ENCODE measurements at places on chromosomes 11 and 22.

DNA sequence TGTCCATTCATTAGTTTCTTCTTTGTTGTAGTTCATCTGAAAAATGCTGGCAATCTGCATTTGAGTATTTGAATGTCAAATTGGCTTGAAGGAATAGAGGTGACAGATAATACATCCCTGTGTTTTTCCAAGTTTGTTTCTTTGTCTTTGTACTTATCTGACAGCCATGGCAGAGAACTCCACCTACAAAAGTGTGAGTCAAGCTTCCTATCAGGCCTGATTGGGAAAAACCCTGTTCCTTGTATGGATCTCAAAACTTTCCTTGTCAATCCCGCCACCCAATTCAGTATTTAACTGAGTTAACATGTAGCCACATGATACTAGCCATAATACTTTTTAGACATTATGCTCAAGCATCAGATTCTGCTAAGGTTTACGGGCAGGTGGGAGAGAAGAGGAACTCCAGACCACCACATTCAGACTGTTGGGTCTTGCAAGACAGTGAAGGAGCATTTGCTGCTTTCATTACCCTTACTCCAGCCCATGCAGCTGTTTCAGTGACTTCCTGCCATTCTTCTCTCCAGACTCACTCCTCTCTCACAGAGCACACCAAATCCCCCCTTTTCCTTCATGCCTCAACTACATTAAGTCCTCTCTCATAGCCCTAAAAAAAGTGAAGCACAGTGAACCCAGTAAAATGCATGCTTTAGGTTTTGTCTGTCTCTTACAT, 65.9 kb downstream of the BLID start:
- no peak for DNase-seq

DNA sequence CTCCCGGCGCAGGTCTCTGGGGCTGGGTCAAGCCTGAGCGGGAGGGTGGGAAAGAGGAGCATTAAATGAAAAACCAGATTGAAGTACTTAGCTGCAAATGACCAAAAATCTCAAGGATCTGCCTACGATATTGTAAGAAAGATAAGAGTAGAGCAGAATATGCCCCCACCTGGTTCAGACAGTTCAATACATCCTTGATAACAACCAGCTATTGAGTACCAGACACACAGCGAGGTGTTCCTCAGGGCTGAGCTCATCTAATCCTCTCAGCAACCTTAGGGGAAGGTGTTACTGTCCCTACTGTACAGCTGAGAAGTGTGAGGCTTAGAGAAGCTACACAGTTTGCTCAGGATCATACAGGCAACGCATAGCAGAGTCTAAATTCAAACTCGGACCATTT, 27.4 kb upstream of the HMGXB4 start:
- DNase-seq: no peak

DNA sequence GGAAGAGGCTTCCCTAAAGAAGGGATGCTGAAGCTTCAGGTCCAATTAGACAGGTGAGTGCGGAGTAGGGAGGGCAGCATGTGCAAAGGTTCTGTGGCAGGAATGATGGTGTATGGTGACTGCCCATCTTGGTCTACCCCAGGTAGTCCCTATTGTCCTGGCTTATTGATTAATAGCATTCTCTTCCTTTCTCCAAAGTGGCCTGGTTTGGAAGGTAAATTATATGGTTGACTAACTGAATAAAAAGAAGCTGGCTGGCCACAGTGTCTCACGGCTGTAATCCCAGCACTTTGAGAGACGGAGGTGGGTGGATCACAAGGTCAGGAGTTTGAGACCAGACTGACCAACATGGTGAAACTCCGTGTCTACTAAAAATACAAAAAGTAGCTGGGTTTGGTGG, 230.5 kb downstream of the MIAT start:
- DNase-seq: no peak

GRCh38 chr11:45713573-45713972, 48.2 kb upstream of the CHST1 start:
- DNase-seq: no peak

DNA sequence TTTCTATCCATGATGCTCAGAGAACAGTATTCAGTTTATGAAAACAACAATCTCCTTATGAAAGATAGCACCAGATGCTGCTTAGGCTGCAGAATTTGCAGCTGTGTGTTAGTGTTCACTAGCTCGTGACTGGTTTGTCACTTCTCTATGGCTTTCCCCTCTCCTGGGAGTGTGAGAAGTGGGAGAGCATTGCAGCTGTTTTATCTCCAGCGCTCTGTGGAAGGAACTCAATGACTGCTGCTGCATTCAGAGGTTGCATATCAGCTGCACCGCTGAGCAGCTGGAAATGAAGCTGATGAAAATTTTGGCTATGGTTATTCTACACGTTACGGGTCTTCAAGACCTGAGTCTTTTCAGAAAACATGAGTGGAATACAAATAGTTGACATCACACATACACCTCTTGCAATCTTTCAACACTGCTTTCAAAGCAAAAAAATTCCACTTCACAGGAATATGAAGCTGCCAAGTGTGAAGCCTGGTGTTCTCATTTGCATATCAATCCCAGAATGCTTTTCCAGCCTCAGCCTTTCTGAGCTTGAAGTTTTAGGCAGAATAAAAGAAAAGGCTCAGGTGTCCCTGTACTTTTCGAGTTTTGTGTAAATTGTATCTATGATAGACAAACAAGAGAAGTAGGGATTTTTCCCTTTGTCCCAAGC, 149.3 kb upstream of the DDI1 start:
- DNase-seq: no peak

DNA sequence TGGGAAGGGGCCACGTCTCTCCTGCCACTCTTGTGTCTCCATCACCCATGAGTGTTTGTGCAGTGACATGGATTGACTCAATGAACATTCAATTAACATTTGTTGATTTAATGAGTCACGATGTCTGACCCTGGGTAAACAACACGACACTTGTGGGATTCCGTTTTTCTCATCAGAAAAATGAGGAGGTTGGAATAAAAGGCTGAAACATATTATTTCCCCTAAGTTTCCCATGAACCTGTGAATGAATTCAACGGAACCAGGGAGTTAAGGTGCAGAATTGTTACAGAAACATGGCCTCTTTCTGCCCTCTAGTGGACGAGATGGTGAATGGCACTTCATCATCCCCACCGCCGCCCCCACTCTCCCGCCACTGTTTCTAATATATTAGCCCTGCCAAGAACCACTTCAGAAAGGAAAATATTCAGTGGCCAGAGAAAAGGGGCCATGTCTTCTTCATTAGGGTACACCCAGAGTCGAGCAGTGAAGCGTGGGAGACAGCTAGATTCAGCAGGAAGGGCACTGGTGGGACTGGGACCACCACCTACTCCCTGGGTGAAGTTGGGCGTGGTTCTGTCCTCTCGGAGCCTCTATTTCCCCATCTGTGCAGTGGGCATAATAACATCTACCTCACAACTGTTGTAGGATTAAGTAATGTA, 46.3 kb upstream of the SYT13 start:
- peak; percentile 38 for DNase-seq

- DNase-seq: no peak
Observed at GRCh38 chr11:113574586-113574985, 99.4 kb upstream of the DRD2 start.

DNA sequence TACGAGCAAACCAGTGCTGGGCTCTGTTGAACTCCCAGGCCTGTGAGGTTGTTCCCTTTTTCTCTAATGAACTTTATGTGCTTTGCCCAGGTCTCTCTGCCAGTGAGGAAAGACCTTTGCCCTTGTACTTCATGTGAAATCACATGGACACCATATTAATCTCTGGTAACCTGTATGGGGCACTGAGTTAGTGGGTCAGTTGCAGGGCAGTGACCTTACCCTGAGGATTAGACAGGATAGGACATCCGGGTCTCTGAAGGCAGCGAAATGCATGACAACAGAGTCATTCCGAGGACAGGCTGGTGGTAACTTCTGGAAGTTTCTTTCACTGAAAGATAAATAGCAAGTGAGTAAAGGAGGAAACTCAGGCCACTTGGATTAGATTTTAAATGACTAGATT, 93.7 kb downstream of the ZBTB16 start:
- no peak for DNase-seq

- DNase-seq: no peak
Observed at GRCh38 chr11:10943968-10944367, 86.1 kb upstream of the ZBED5 start.

DNA sequence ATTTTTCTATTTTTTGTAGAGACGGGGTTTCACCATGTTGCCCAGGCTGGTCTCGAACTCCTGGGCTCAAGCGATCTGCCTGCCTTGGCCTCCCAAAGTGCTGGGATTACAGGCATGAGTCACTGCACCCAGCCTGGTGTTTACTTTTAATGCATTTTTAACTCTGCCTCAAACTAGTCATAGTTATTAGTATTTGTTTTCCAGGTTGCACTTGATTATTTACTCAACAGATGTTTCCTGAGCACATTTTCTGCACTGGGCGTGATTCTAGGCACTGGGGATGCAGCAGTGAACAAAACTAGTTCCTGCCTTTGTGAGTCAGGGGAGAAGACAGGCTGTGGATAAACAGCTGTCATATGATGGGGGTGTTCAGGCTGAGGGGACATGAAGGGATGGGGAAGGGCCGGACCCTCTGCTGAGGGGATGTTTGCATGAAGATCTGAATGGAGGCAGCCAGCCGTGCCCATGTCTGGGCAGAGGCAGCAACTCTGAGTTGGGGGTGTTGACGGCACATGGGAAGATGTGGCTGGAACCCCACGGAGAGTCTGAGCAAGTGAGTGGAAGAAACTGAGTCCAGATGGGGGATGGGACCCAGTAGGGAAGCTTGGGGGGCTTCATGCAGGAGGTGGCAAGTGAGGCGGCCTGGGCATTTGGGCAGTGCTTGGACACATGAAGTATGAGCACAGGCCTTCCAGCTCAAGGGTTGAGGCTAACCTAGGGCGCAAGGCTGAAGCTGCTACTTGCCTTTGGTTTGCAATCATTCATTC, 34.4 kb downstream of the MPPED1 start:
- no peak for DNase-seq

- no peak for DNase-seq
Observed at GRCh38 chr22:49993649-49994360, 18.8 kb downstream of the IL17REL start.

DNA sequence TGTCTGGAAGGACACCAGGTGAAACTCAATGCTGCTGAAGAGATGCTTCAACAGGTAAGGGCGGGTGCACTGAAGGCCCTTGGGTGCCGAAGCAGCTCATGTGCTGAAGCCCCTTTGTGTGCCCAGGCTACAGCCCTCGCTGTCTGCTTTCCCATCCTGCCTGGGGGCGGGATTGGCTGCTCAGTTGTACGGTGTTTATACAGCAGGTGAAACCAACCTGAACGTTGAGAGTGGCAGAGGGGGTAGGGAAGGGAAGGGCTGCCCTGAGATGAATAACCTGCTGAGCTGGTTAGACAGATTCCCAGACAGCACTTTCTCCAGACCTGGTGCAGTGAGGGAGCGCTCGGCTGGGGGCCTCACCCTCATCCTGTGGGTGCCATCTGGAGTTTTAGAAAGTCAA, 75.7 kb downstream of the CYB5R2 start:
- DNase-seq: no peak

- no peak for DNase-seq
Observed at GRCh38 chr22:28231441-28231840, 312.4 kb upstream of the PITPNB start.

DNA sequence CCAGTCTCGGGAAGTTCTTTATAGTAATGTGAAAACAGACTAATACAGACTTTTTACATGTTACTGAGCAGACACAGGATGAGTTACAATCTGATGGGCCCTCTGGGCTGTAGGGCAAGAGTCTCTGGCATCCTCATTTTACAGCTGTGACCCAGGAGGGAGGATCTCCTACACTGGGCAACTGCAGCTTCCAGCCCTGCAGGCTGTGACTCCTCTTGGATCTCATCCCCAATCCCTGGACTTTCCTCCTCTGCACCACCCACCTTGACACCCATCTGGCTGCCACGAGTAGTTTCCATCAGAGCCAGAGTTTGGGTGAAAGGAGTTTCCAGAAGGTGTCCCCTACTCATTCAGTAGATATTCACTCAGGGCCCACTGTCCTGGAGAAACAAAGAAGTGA, 48.9 kb upstream of the MYEOV start:
- no peak for DNase-seq

- no peak for DNase-seq
Observed at GRCh38 chr11:119724956-119725355, 4.0 kb downstream of the NECTIN1 start.

DNA sequence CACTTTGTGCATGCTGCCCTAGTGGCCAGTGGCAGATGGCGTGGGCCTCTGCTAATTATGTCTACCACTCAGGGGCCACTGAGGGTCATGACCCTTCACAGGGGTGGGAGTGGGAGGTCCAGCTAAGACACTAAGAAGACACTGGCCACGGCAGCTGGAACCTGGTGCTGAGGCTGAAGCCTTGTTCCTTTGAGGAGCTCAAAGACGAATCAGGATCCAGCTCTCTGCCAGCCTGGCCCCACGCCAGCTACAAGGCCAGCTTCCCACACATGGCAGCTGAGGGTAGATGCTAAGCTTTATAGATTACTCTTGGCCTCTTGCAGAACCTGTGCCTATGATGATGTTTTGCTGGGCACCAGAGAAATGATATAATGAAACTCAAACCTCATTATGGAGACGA, 226.3 kb downstream of the DSCAML1 start:
- DNase-seq: no peak

GRCh38 chr11:129881570-129882170, 13.7 kb downstream of the NFRKB start:
- peak; percentile 16 for DNase-seq

- DNase-seq: no peak
Observed at GRCh38 chr11:100584201-100584985, 102.7 kb upstream of the ARHGAP42 start.

DNA sequence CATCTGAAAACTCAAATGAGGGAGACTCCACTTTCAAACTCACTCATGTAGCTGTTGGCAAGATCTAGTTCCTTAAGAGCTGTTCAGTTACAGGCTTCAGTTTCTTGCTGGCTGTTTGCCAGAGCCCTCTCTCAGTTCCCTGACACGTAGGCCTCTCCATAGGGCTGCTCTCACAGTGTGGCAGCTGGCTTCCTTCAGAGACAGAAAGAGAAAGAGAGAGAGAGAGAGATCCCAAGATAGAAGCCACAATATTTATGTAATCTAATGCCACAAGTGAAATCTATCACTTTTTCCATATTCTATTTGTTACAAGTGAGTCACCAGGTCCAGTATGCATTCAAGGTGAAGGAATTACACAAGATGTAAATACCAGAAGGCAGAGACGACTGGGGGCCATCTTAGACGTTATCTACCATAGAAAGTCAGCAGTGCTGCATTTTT, 168.8 kb downstream of the RCN1 start:
- DNase-seq: no peak

GRCh38 chr22:49619301-49619700, 208.4 kb downstream of the BRD1 start:
- DNase-seq: no peak

- DNase-seq: no peak
Observed at GRCh38 chr11:113131036-113131775, 170.0 kb downstream of the NCAM1 start.

GRCh38 chr11:18111005-18111404, 5.1 kb upstream of the SAAL1 start:
- no peak for DNase-seq

GRCh38 chr11:120217941-120218694, 7.3 kb downstream of the OAF start:
- no peak for DNase-seq

GRCh38 chr11:95727620-95728019, 62.0 kb downstream of the FAM76B start:
- DNase-seq: no peak

Measured in activated T-cell treated with anti-CD3 and anti-CD28 coated beads for 4 hours (primary cell).